ENCODE measurements at places on chromosomes 11 and 22.

- peak; percentile 35 for DNase-seq
Observed at GRCh38 chr11:120210626-120211521, at the start of gene OAF. TSS of gene OAF (plus strand) at chr11:120211032. CDS start at chr11:120211280, 248 bp downstream.

DNA sequence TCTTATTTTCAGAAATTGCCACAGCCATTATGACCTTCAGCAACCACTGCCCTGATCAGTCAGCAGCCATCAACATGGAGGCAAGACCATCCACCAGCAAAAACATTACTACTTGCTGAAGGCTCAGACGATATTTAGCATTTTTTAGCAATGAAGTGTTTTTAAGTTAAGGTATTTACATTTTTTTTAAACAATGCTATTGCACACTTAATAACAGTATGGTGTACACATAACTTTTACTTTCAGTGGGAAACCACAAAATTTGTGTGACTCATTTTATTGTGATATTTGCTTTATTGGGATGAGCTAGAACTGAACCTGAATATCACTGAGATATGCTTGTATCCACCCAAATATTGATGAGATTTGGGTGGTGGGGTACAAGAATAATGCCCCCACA is 110.9 kb downstream of the TSPAN18 start:
- no peak for DNase-seq

- no peak for DNase-seq
Observed at GRCh38 chr11:77101043-77101537, 1.6 kb upstream of the OMP start.

GRCh38 chr11:10329935-10330334 is 25.1 kb downstream of the ADM start:
- no peak for DNase-seq

GRCh38 chr11:110878513-110878912 is 166.3 kb upstream of the ARHGAP20 start:
- DNase-seq: no peak

GRCh38 chr22:22863001-22863400 is 24.6 kb upstream of the IGLL5 start:
- DNase-seq: no peak

DNA sequence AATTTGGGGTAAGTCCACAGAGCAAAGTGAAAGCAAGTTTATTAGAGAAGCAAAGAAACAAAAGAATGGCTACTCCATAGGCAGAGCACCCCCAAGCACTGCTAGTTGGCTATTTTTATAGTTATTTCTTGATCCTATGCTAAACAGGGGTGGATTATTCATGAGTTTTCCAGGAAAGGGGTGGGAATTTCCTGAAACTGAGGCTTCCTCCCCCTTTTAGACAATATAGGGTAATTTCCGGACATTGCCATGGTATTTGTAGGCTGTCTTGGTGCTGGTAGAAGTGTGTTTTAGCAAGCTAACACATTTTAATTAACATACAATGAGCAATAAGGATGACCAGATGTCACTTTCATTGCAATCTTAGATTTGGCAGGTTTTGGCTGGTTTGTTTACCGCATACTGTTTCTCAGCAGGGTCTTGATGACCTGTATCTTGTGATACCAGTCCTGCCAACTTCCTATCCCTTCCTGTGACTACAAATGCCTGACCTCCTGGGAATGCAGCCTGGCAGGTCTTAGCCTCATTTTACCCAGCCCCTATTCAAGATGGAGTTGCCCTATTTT is 937 bp upstream of the C1QTNF6 start:
- no peak for DNase-seq

DNA sequence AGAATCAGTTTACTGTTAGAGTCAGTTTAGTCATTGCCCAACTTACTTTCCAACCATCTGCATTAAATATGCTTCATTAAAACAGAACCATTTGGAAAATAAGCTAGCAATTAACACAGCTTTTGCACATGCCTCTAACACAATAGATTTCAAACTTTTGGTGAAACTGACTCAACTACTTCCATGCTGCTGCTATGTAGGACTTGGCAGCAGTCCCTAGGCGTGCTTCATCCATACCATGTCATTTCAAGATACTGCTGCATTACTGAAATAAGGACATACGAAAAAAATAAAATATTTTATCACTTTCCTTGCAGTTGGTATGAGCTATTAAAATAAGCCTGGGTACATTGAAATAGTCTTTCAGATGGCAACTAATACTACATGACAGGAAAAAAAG is 65.5 kb upstream of the SOX6 start:
- DNase-seq: no peak

GRCh38 chr11:68160100-68160695 is 39.0 kb upstream of the CHKA start:
- no peak for DNase-seq

DNA sequence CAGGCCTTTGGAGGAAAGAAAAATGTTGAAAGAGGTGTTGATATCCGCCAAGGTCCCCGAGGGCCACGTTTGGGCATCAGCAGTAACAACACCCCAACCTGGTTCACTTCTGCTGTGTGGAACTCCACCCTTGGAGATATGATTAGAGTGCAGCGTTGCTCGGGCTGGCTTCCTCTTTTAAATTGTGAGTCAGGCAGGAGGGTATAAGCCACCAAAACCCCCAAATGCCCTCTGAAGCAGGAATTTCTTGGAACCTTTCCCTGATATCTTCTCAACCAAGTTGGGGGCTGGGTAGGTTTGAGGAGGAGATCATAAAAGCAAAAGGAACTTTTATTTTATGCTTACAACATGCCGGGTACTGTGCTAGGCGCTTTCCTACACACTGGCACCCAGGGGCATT is 6.4 kb upstream of the C11orf96 start:
- DNase-seq: no peak

GRCh38 chr11:35045236-35045820 is 93.6 kb upstream of the CD44 start:
- peak; percentile 55 for DNase-seq

DNA sequence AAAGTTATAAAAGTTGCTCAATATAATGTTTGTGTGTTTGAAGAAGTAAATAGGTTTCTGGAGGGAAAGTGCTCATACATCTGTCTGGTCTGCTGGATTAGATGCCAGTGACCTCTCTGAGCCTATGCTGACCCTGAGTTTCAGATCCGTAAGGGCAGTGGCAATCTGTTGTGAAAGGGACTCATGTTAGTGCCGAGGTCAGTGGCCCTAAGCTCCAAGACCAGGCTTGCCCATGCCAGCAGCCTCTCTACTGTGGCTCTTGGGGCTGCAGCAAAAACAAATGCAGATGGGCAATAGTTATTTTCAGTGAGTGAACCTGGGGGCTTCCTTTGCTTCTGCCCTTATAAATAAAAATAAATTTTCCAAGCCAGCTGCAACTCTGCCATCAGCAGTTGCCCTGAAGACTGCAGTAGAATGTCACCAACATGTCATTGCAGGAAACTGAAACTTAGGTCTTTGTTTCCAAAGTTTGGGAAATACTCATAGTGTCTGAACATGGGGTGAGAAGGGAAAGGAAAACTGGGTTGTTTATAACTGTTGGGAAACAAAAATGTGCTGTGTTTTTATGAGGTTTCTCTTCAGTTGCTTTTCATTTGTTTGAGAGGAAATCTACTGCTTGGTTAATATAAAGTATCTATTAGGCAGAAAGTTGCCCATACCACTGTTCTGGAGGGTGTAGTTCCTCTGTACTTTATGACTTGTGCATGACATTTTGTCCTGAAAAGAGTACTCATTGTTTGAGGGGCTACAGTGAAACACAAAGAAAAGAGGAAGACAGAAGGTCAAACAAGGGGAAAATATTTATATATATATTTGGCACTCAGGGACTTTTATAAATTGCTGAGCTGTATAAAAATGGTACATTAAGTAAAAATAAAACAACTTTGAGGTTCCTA is 9.5 kb upstream of the MS4A4E start:
- no peak for DNase-seq

GRCh38 chr22:16955678-16956210 is 52.3 kb downstream of the GAB4 start:
- no peak for DNase-seq

- DNase-seq: no peak
Observed at GRCh38 chr11:76810151-76810853, 27.1 kb downstream of the TSKU start.

DNA sequence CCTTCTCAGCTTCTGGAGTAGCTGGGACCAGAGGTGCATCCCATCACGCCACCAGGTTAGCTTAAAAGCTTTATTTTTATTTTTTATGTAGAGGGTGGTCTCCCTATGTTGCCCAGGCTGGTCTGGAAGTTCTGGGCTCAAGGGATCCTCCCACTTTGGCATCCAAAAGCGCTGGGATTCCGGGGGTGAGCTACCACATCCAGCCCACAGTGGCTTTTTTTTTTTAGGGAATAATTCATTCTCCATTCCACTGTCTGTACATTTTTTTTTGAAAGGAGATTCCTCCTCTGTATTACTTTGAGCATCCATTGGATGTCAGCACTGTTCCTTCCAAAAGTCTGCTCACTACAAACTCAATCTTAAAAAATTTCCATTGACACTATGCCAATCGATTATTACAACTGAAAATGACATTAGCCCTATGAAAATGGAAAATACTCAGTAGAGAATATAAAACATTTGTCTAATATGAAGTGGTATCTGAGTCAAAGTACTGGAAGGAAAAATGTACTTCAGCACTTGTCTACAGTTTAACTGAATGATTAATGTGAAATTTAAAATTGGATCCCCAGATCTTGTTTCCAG is 1.3 kb upstream of the LPXN start:
- DNase-seq: no peak

DNA sequence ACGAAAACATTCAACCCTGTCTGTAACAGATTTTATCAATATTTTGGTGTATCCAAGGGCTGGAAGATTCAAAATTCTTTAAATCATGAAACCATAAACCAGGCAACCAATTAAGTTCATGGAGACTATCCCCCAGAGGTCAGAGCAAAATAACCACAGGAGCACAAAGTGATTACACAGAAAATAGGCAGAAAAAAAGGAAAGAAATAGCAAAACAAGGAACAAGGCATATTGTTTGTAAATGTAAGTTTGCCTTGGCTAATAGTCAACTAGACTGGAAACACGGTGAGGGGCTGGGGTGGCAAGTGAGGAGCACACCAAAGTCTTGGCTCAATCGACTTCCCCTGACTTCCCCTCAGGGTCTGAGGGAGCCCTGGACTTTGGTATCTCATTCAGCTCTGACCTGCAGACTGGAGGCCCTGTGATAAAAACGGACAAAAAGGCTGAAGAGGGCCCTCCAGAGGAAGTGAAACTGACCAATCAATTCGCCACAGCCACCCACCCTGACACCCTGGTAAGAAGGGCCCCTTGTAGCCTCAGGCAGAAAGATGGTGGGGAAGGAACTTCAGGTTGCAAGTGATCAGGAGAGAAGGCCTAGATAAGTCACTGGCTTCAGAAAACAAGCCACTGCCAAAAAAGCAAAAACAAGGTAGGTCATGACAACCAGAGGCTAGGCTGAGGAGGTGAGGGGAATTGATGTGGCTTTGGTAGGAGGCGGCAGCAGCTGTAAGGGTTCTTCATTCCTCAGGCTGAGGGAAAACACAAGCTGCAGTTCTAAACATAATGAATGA is 1.8 kb downstream of the SIK3 start:
- no peak for DNase-seq

DNA sequence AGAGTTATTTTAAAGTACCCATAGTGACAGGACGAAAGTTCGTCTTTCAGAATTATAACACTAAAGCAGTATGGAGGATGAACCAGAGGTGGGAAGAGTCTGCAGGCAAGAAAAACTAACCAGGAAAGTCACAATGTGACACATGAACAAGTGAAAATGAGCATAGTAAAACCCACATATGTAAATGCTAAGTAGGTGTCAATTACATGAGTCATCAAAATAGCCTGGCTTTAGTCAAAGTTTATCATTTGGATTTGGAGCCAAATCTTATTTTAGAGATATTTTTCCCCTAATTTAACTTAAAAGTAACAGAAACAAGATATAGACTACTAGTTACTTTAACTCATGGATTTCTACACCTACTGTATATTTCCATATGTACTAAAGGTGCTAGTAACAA is 159.8 kb downstream of the GRIA4 start:
- DNase-seq: no peak

- no peak for DNase-seq
Observed at GRCh38 chr11:130623670-130624668, 175.5 kb downstream of the ADAMTS15 start.

- DNase-seq: no peak
Observed at GRCh38 chr22:19232623-19233022, 54.1 kb upstream of the SLC25A1 start.

DNA sequence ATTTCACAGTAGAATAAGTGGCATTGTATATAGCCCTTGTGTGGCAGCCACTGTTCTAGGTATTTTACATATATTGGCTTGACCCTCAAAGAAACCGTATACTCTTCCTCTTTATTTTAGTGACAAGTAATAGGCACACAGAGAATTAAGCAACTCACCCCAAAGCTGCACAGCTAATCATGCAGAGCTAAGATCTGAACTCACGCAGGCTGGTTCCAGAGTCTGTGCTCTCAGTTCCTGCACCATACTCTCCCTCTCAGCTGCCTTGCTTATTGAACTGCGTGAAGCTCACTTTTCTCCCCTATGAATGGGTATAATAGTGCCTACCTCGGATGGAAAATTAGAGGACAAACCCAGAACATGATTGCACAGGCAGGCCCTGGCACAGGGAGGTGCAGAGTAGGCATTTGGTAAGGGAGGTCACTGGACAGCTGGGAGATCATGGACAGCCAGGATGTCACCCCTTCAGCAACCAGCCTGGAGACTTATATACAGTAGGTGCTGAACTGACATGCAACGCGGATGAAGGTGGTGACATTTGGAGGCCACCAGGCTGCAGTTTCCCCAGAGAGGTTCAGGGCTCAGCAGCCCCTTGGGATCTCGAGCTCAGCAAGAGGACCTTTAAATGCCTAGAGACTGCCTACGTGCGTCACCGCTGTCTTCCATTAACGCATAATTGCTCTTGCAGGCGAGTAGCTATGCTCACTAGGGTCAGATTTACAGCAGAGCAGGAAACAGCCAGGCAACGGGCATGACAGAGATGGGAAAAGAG is 78.4 kb upstream of the TP53I11 start:
- DNase-seq: no peak

DNA sequence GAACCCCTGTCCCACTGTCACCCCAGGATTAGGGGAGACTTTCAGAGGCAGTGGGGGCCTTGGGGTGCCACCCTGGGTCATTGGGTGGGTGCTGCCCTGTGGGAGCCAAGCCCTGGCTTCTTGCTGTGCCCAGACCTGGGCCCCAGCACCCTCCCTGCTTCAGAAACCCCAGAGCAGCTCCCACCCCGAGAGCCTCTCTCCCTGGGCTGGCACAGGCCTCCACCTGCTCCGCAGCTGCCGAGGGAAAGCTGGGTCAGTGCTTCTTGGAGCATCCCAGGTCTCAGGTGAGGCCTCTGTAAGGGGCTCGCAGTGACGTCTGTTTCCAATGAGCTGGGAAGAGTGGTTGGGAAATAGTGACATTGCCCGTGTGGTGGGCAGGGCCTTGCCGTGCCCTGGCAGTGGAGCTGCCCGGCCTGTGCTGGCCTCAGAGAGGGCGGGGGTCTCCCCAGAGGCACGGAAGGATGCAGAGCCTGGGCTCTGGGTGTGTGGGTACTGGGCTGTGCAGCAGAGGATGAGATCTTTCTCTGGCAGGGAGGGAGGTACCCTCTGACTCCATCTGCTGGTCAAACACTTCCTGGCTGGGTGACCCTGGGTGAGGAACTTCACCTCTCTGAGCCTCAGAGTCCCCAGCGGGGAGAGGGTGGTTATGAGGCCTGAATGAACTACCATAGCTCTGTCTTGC is 23.0 kb downstream of the C22orf23 start:
- no peak for DNase-seq
